ENCODE measurements at places on chromosomes 5 and 9.

GRCh38 chr9:109560470-109561132 lies 62.5 kb upstream of the PTPN3 start:
- DNase-seq: no peak

DNA sequence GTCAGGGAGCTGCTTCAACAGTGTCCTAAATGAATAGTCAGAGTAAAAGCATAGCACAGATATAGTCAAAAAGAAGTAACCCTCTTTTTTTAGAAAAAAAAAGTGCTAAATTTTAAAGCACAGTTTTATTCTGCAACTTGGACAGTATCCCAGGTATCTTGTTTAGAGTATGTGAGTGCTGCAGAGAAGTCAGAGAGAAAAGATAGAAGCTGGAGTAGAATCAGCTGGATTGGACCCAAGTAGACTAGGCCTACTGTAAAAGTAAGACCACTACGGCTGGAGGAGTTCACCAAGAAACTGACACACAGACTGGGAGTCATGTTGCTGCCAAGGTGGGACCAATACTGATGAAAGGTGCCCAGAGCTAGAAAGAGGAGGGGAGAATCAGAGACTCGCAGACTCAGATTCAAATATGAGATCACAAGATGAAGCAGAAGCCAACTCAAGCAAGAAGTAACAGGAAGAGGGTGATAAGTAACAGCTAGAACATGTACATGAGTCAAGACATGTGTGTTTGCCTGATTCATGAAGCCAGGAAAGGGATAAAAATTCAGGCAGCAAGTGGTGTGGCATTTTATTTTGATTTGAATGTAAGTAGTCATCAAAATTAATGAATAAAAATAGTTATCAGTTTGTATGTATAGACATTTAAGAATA lies 25.6 kb upstream of the TUSC1 start:
- no peak for DNase-seq

DNA sequence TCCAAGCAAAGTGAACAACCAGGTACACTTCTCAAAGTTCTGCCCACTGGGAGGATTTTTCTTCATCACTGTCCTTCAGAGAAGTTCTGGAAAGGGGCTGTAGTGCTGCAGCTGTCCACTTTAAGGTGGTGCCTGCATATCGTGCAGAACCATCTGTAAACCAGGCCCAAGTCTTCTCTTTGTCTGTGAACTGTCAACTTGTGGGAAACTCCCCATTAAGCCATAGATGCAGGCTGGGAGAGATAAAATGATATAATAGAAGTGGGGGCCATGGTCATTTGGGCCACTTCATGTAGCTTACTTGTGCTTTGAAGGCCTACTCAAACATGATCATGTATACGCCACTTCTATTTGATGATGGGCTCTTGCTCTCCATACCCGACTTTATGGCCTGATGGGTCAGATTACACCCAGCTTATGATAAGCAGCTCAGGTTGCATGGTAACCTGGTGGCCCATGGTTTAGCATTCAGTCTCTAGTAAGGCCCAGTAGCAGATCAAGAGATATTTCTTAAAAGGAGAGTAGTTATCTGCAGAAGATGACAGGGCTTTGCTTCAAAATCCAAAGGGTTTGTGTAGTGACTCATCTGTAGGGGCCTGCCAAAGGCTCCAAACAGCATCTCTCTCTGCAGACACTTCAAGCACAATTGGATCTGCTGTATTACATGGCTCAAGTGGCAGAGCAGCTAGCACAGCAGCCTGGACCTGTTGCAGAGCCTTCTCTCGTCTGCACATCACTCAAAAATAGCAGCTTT lies 15.7 kb upstream of the BTF3 start:
- peak; percentile 69 for DNase-seq

DNA sequence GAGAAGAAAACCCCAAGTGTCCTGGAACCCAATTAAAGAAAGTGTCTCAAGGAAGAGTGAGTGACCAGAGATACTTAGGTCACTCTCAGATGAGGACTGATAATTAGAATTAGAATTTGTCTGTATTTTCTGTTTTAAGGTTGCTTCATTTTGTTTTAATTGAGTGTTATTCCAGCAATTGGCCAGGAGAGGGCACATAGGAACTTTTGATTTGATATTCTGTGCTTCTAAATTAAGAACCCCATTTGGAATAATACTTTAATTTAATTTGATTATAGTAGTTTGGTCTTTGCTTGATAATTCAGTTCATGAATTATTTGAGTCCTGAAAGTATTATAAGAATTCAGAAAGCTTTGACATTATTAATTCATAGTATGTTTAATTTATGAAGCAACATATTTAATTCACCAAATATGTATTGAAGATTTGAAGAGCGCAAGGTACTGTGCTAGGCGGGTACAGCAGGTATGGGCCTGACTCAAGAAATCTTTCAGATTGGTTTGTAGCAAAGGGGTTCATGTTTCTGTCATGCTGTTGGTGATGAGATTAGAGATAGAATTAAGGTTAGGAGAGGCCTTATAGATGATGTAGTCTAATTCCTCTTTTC lies 4.9 kb downstream of the MRPL22 start:
- peak; percentile 0 for DNase-seq

- no peak for DNase-seq
These were observed 76.8 kb upstream of the TRIO start for GRCh38 chr5:14066326-14066725.

DNA sequence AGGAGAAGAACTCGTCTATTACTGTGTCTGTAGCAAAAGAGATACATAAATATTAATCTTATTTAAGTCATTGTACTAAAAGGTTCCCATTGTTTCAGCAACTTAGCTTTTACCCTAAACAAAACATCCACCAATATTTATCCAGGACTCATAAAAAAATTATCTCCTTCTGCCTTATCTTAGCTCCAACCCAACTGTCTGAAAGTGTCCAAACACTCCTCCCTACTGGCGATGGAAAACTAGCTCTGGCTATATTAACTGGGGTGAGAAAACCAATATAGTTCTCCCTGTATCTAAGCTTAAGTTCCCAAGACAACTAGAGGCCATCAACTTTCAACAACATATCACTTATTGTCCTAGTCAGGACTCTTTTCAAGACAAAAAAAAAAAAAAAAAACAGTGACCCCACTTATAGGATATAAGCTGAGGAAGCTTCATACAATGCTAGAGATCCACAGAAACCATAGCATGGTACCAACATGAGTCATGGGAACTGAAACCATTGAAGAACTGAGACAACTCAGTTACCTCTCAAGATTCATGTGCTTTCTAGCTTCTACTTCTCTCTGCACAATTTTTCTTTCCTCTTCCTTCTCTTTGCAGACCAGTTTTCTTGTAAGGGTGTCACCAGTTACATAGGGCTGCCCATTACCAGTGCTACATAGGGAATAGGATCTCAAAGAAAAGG lies 150.7 kb upstream of the RASA1 start:
- no peak for DNase-seq

- DNase-seq: no peak
These were observed 200.1 kb upstream of the DAB2 start for GRCh38 chr5:39624890-39625289.

GRCh38 chr9:16236882-16237281 lies 633.6 kb downstream of the BNC2 start:
- DNase-seq: no peak

DNA sequence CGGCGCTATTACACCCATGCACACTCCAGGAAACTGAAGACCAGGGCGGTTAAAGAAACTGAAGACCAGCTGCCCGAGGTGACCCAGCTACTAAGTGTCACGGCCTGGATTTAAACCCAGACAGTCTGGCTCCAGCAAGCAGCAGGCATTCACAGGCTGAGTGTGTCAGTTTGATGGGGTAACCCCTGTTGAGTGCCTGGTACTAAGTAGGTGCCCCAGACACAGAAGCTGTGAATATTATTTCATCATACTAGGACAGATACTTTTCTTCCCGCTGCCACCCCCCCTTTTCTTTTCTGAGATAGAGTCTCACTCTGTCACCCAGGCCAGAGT lies 7.3 kb downstream of the ENG start:
- DNase-seq: no peak

DNA sequence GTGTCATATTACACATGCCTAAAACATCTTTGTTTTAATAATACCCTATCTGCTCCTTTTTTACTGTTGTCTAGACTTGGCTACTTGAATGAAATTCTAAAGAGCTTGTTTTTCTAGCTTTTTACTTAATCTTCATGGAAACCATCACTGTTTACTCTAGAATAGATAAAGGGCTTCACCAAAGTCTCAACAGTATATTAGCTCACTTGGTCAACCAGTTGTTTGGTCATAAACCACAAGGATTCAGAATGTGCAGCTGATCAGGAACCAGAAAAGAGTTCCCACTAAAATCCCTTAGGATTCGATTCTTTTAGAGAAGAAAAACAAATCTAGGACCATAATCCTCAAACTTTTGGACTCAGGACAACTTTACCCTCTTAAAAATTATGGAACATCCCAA lies 38.0 kb downstream of the CDO1 start:
- DNase-seq: no peak

Measured in NCI-H1092 treated with DMSO at 0.1 percent for 48 hours (cell line).